ENCODE measurements at places on chromosomes 4 and X.
A peak's percentile ranks its signal among the peaks of the same experiment; 100 is the strongest.

GRCh38 chr4:67456577-67457196 lies 88.6 kb downstream of the CENPC start:
- no peak for DNase-seq

GRCh38 chr4:95532305-95532704 lies 16.5 kb downstream of the UNC5C start:
- DNase-seq: no peak

DNA sequence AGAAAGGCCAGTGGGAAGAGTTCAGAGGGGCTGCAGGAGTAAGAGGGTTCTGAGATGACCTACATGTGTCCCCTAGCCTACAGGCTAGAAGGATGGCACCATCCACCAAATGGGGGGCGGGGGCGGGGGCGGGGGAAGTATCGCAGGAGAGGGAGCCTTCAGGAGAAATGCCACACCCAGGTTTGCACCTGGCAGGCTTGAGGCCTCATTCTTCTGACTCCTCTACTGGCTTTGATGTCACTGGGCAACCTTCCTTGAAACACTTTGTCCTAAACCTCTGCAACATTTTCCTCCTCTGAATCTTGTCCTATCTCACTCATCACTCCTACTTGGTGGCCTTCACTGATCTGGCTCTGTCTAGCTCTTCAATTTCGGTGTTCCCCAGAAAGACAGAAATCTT lies 24.0 kb downstream of the CD99L2 start:
- no peak for DNase-seq

GRCh38 chr4:165873298-165874071 lies 448 bp downstream of the TLL1 start:
- DNase-seq: no peak

- DNase-seq: no peak
Measured at GRCh38 chr4:3313556-3314228, 20.9 kb downstream of the RGS12 start.

- DNase-seq: no peak
Measured at GRCh38 chrX:45806410-45807121, 605.9 kb upstream of the DIPK2B start.

DNA sequence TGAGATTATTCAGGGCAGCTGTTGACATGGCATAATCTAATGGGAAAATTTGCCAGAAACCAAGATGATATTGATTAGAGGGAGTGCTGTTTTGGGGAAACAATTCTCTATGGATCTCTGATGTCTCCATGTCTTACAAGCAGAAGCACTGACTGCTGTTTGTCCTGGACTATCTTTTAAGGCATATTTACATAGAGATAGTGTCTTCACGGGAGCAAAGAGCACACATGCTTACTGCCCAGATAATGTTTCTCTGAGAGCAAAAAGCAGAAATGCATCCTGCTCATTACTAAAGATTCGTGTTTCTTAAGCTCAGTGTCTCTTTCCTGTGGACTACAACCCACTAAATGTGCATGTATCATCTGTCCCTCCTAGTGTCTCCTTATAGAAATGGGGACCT lies 41.3 kb upstream of the GLRA3 start:
- DNase-seq: no peak

GRCh38 chrX:136055651-136056221 lies 70.5 kb downstream of the SLC9A6 start:
- no peak for DNase-seq

GRCh38 chrX:41526925-41527324 lies 79.8 kb downstream of the NYX start:
- no peak for DNase-seq

GRCh38 chr4:91258326-91258725 lies 1045.4 kb upstream of the GRID2 start:
- DNase-seq: no peak

GRCh38 chr4:183403961-183404360 lies 40.5 kb upstream of the CDKN2AIP start:
- DNase-seq: no peak

DNA sequence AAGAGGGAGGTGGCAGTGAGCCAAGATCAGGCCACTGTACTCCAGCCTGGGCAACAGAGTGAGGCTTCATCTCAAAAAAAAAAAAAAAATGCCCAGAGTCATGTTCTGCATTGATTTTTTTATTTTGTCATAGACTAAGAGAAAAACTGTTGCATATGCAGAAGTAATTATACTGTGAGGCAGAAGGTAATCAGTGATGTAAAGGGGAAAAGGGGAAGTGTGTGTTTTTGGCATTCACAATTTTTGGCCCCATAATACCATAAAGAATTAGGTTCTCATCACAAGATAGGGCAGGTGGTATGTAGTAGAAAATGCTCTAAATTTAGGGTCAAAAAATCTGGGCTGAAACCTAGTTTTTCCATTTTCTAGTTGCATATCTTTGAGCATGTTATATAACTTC lies 47.3 kb upstream of the GAB1 start:
- no peak for DNase-seq

- DNase-seq: no peak
Measured at GRCh38 chrX:70084592-70085240, 22.5 kb downstream of the OTUD6A start.

DNA sequence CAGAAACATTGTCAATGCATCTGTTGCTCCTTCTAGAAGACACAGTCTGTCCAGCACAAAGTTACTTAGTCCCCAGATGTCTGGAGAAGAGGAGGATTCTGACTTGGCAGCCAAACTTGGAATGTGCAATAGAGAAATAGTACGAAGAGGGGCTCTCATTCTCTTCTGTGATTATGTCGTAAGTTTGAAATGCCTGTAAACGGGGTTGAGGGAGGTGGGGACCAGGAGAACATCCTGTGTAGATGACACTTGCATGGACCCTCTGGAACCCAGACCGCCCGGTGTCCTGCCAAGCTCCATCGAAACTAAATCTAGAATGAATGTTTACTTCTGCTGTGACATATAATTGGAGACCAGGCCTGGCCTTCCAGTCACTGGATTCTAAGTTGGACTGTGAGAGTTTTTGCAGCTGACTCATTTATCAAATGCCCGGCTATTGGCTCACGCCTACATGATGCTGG lies 45.0 kb upstream of the MSANTD1 start:
- no peak for DNase-seq

- DNase-seq: no peak
Measured at GRCh38 chr4:91840359-91840758, 463.4 kb upstream of the GRID2 start.

DNA sequence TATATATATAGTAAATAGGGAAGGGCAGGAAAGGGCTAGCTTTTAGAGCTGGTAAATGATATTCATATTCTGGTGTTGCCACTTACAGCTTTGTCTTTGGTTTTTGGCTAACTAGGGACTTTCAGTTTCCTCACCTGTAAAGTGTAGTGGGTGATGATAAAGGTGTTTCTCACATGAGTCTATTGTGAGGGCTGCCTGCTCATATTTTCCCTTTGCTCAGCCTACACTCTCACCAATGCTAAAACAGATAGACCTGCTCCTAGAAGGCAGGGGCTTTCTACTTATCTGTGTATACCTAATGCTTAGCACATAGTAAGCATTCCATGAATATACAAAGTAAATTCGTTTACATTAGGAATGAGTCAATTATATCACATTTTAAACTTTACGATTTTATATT lies 137.2 kb upstream of the HS3ST1 start:
- no peak for DNase-seq

DNA sequence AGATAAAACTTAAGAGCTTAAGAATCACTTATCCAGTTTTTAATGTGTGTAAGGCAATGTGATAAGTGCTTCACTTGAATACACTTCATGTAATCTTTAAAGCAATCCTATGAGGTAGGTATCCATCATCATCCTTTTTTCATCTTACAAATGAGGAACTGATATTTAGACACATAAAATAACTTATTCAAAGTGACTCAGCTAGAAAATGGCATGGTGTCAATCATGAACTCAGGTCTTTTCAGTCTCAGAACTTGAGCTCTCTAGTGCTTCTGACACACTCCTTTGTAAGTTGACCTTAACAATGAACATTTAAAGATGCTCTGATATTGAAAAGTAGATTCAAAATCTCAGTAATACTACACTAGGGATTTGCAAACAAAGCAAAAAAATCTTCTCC lies 224.8 kb upstream of the TEX13C start:
- DNase-seq: no peak

DNA sequence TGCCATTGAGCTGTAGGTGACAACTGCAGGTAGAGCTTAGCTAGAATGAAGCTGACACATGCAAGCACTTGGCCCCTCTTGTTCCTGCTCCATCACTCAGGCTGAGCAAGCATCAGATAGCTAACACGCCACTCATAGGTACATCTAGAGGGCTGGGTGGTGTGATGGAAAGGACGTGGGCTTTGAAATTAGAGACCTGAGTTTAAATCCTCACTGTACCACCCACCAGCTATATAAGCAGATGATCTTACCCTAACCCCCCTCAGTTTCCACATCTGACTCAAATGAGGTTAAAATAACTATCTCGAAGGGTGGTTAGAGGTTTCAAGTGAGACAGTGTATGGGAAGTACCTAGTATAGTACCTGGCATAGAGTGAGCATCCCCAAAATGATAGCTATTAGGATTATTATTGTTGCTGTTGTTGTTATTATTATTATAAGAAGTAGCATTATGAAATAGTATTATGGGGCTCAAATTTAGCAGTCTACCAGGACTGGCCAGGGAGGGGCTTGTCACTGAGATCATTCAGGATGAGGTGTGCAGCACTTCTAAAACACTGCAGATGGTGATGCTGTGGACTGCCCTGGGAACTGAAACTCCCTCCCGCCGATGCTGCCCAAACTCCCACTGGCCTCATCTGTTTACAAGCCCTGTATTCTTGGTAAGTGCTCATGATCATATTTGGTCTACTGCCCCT lies 59.0 kb downstream of the REELD1 start:
- DNase-seq: no peak

- DNase-seq: no peak
Measured at GRCh38 chr4:176752191-176752749, 40.5 kb downstream of the VEGFC start.

DNA sequence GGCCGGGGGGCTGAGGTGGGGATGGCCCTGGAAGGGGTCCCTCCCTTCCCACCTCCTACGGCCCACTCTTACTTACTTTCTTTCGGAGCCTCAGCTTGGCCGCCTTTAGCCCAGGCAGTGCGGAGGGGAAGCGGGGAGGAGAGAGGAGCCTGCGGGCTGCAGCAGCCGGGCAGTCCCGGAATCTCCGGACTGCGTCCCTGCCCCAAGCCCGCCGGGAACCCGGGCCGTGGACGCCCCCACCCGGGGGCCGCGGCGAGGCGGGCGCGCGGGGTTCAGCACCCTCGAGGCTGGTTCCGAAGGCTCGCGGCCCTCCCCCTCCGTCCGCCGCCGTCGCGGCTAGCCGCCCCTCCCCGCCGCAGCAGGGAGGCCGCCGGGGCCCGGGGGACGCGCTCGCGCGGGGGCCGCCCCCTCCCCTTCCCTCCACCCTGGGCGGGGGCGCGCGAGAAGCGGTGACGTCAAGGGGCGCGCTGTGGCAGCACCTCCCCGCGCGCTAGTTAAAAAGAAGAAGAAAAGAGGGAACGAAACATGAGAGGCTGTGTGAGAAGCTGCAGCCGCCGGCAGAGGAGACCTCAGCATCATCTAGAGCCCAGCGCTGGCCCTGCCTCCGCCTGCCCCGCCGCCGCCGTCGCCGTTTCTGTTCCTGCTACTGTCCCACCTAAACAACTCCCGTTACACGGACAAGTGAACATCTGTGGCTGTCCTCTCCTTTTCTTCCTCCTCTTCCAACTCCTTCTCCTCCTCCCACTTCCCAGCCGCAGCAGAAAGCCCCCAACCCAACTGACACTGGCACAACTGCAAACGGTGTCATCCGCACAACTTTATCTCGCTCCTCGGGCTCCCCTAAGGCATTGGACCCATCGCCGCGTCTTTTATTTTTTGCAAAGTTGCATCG lies at the start of gene HHIP:
Gene HHIP (plus strand): TSS at position 526 of the 892 bp plus-strand sequence. CDS start 520 bp downstream, outside the sequence.
- peak; percentile 16 for DNase-seq

- no peak for DNase-seq
Measured at GRCh38 chr4:181647396-181648147, 595.6 kb upstream of the TENM3 start.

- no peak for DNase-seq
Measured at GRCh38 chr4:125703443-125703842, 388.7 kb downstream of the FAT4 start.

DNA sequence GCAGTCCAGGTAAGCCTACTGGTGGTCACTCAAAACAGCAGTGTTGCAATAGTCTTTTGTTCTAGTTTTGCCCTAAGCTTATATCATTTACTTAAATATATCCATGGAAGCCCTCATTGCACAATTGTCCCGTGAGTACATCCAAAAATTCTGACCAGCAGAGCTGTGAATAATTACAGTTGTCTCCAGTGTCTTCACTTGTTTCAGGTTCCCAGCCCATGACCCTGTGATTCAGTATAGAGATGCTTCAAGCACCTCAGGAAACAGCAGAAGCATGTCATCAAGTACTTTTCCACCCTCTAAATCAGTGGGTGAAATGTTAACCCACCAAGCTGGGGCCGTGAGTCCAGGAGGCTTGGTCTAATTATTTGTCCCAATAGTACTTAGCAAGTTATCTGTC lies 214.9 kb upstream of the RPS6KA3 start:
- no peak for DNase-seq

GRCh38 chr4:119087121-119087520 lies 48.5 kb upstream of the MYOZ2 start:
- no peak for DNase-seq

GRCh38 chr4:102610476-102610875 lies 109.3 kb downstream of the NFKB1 start:
- no peak for DNase-seq

DNA sequence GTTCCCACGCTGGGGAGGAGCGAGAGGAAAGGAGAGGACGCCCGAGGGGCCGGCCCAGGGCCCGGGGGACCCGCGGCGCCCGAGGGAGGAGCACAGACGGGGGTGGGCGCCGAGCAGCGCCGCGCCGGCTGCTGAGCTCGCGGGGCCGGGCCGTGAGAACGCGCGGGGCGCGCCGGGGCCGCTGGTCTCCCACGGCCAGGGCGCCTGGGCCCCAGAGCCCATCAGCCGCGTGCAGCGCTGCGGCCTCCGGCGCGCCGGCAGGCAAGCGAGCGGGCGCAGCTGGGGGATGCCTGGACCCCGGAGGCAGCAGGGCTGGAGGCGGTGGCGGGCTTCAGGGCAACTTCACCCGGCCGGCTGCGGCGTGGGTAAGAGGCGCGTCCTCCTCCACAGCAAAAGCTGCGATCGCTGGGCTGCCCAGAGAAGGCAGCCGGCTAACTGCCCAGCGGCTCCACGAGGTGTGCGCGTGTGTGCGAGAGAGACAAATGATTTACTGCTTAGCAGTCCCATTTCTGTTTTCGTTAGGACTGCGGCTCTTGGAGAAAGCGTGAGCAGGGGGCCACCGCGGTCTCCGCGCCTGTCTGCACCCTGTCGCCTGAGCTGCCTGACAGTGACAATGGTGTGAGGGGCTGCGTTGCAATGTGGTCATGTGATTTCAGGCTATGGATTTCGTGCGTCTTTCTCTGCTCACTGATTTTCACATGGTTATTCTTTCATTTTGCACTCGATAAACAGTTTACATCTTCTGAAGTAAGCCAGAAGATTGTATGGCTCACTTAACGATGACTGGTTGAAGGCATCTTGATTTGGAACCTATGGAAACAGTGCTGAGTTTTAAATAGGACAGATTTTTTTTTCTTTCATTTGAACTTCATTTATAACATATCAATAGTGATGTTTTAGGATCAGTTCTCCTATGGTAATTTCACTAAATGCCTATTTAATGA lies 1.2 kb downstream of the GUCY1A1 start:
- peak; percentile 10 for DNase-seq

- DNase-seq: no peak
Measured at GRCh38 chrX:103780336-103781061, 3.9 kb downstream of the PLP1 start.

- DNase-seq: peak; percentile 38
Measured at GRCh38 chr4:2798399-2799223, 5.7 kb downstream of the SH3BP2 start.

GRCh38 chrX:130079824-130080406 lies 30.4 kb downstream of the ELF4 start:
- peak; percentile 61 for DNase-seq

GRCh38 chr4:185997296-185997695 lies 71.7 kb upstream of the TLR3 start:
- no peak for DNase-seq

Data from activated CD8-positive, alpha-beta memory T cell treated with anti-CD3 and anti-CD28 coated beads, Interleukin-2, amount 50 U/mL, for 4 hours (primary cell).